ENCODE measurements at places on chromosomes 12 and 14.

DNA sequence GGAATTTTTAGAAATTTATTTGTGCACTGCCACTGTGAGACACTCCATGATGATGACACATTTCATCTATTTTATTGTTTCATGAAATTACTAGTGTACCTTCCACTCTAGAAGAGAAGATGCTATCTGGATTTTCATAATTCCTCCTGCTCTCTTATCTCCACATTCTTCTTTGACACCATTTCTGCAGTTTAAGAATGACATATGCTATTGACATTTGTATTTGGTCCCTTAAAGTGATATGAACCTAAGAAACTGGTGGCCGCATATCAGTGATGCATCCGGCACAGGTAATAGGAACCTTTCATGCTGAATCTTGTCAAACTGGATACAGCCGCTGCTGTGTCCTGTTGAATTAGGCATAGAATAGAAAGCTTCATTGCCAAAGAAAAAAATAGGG lies 696.3 kb downstream of the TMEM121 start:
- no peak for DNase-seq

DNA sequence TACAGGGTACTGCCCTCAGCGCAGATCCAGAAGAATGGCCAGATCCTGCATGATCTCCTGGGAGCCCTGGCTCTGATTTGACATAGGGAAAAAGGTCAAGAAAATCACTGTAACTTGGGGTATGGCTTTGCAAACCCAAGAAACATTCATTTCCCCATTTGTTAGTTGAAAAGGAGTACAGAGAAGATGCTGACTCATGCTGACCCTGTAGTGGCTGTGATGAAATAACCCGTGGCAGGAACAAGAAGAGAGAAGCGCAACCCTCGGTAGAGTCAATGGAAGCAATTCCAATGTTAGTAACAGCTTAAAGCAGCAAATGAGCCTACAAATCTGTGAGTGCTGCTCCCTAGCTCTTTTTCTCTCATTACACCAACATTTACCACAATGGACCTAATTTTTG lies 281.6 kb upstream of the NPAS3 start:
- DNase-seq = peak; percentile 24

DNA sequence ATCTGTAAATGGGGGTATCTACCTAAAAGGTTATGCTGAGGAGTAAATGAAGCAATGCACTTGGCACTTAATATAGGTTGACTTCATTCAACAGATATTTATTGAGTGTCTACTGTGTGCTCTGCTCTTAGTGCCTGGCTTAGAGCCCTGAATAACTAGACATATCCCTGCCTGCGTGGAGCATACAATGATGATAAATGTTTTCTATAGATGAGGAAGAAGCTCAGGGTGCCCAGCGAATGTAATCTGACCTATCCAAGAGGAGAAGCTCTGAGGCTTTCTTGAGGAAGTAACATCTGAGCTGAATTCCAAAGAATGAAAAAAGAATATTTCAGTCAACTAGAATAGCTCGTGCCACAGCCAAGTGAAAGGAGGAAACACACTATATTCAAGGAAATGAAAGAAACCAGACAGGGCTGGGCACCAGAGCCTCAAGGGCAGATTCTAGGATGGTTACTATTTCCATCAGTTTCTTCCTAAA lies 17.9 kb upstream of the HIGD1C start:
- no peak for DNase-seq

DNA sequence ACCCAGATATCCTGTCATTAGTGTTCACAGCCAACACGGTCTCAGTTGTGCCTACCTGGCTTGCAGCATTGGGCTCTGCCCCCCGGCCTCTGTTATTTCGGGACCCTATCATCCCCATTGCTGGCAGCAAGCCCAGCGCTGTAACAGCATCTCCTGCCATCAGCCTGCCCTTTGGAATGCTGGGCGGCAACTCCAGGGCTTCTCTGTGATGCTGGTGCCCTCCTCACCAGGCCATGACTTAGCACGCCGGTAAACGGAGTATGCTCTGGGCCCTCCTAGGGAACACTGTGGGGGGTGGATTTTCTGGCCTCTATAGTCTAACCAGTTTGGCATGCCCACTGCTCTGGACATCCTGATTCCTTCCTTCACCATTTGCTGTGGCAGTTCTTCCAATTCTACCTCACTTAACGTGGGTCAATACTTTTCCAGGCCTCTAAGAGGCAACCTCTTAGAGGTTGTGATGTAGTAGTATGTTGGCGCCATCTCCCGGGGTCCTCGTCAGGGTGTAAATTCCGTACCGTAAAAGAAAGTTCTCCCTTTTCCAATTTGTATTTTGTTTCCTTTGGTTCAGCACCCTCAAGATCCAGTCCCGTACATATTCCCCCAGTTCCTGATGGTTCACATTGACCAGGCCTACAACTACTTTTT lies 80.0 kb downstream of the SINHCAF start:
- no peak for DNase-seq

GRCh38 chr14:95063391-95063790 lies 93.9 kb downstream of the DICER1 start:
- no peak for DNase-seq

- DNase-seq = no peak
These were observed 5.4 kb downstream of the VSIG10 start for GRCh38 chr12:118098401-118098800.

- no peak for DNase-seq
These were observed 488.3 kb upstream of the SYT1 start for GRCh38 chr12:78376257-78376656.

- DNase-seq = no peak
These were observed 6.8 kb downstream of the DRAM1 start for GRCh38 chr12:101884174-101884573.

DNA sequence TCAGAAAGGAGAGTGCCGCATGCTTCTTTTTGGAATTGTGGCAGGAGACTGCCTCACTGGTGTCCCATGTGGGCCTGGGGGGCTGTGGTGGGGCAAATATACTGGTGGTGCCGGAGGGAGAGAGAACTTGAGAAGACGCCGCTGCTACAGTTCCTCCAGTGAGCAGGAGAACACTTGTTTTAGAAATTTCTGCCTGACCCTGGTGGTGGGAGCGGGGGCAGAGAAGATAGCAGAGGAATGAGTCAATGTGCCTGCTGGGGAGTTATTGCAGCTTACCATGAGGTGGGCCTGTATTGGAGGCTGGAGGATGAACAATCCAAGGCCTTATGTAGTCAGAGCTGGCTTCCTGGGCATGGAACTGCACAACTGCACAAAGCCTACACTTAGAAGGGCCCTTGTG lies 211.8 kb downstream of the SNAPC1 start:
- DNase-seq = no peak

GRCh38 chr12:92384571-92384970 lies 238.9 kb upstream of the BTG1 start:
- no peak for DNase-seq

GRCh38 chr12:66594688-66595087 lies 84.2 kb downstream of the GRIP1 start:
- DNase-seq = no peak

- no peak for DNase-seq
These were observed 27.8 kb downstream of the AACS start for GRCh38 chr12:125092872-125093680.

- no peak for DNase-seq
These were observed 38.3 kb downstream of the PDE6H start for GRCh38 chr12:15011162-15011561.

- no peak for DNase-seq
These were observed 213.2 kb upstream of the PRICKLE1 start for GRCh38 chr12:42802785-42803189.

- no peak for DNase-seq
These were observed 1.0 kb downstream of the TMEM30B start for GRCh38 chr14:61280092-61280525.

- DNase-seq = no peak
These were observed 30.0 kb upstream of the OR4E1 start for GRCh38 chr14:21703357-21704326.

GRCh38 chr12:107610021-107610859 lies 75.4 kb upstream of the PWP1 start:
- no peak for DNase-seq

GRCh38 chr12:72018036-72018435 lies 79.4 kb downstream of the TPH2 start:
- no peak for DNase-seq

- DNase-seq = no peak
These were observed 28.3 kb downstream of the SLC5A8 start for GRCh38 chr12:101181776-101182175.

GRCh38 chr12:100724071-100724470 lies 70.5 kb upstream of the ANO4 start:
- no peak for DNase-seq

- DNase-seq = no peak
These were observed 32.7 kb upstream of the SDR39U1 start for GRCh38 chr14:24475261-24475660.

- DNase-seq = no peak
These were observed 4.7 kb downstream of the FAM161B start for GRCh38 chr14:73945159-73945670.

DNA sequence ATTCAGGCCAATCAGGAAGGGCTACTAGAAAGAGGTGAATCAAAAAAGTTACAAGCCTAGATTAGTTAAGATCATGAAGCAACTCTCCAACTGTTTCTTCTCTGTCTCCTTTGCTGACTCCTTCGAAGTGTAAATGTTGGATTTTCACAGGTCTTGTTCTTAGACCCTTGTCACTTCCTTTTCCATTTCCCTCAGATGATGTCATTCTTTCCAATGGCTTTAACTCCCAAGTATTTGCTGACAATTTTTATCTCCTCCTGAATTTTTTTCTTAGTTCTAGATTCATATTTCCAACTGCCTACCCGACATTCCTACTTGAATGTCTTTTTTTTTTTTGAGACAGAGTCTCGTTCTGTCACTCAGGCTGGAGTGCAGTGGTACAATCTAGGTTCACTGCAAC lies 10.8 kb downstream of the GAS2L3 start:
- DNase-seq = no peak

All from GM12878 (cell line).